Thyroid gland (tissue), 4 donors: ENCODE measurements at places on chromosomes 1 and 21.

DNA sequence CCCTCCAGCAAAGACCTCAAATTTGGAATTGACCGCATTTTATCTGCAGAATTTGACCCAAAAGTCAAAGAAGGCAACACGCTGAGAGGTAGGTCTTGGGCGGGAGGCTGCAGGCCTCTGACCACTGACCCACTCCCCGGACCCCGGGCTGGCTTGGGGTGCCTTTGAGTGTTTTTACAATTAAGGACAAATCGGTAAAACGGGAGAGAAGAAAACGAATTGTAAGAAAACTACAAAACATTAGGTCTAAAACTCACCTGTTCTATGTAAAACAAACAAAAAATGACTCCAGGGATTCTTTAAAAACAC, 1.1 kb downstream of the HLX start:
- DNase-seq: no peak

GRCh38 chr21:41367301-41367944, 5.6 kb downstream of the MX2 start:
- no peak for DNase-seq

GRCh38 chr1:166843769-166844596, 4.7 kb downstream of the POGK start:
- no peak for DNase-seq

- no peak for DNase-seq
Measured at GRCh38 chr1:68331117-68331865, 99.0 kb upstream of the WLS start.

GRCh38 chr1:45325851-45326506, 716 bp upstream of the HPDL start:
- peak; percentile 74 for DNase-seq

DNA sequence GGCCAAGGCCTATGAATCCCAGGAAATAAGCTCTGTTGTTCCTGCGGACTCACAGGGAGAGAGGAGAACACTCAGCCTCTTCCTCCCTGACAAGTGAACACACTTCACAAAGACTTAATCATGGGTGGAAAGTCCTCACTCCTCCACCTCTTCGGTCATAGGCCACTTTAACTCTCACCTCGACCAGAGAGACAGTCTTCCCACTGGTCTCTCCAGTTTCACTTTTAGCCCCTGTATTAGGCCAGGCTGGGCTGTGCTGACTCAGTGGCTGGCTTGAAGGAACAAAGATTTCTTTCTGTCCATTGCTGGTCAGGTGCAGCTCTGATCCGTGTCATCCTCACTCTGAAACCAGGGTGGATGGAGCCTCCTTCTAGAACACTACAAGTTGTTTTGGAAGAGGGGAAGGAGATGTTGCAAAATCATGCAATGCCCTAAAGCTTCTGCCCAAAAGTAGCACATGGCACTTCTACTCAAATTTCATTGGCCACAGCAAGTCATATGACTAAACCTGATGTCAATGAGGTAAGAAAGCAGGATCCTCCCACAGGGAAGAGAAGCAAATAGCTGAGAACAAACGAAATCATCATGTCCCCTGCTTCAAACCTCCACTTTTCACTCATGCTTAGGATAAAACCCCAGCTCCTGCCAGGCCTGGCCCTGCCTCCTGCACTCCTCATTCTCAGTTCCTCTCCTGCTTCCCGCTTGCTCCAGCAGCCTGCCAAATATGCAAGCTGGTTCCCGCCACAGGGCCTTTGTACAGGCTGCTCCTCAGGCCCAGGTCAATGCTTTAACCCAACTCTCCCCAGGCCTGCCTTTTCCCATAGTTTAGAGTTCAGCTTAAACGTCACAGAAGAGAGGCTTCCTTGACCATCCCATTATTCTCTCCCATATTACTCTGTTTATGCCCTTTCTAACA, 150.5 kb upstream of the RUNX3 start:
- DNase-seq: no peak

DNA sequence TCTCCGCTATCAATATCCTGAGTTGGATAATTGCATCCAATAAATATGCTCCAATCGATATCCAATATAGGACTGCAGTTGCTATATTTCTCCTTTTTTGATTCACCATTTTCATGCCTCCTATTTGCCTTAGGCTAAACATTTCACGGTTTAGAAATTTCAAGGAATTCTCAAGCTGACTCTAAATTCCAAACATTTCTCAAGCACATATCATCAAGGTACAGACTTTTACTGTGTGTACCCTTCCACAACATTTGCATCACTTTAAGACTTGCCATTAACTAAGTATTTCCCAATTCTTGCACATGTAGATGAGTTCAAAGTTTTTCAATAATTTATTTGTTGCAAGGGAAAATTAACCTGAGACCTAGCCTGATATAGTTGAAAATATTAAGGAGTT, 795.2 kb upstream of the TMPRSS15 start:
- no peak for DNase-seq

DNA sequence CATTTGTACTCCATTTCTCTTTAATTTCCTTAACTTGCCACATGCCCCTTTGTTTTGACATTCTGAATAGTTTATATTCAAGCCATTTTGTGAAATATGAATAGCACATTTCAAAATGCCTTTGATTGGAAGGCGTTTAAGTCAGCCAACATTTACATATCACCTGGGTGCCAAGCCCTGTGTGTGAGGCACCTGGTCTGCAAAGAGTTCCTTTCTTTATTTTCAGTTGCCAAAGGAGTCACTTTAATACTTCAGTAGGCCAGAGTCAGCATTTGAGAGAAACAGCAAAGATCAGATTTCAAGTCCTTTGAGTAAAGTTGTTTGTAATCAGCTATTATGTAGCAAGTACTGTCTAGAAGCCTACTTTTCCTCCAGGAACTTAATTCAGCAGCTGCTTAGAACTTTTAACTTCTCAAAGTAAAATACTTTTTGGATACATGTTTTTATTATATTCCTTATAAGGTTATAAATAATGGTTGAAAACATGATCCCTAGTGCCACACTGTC, 70.8 kb downstream of the DTL start:
- DNase-seq: no peak

DNA sequence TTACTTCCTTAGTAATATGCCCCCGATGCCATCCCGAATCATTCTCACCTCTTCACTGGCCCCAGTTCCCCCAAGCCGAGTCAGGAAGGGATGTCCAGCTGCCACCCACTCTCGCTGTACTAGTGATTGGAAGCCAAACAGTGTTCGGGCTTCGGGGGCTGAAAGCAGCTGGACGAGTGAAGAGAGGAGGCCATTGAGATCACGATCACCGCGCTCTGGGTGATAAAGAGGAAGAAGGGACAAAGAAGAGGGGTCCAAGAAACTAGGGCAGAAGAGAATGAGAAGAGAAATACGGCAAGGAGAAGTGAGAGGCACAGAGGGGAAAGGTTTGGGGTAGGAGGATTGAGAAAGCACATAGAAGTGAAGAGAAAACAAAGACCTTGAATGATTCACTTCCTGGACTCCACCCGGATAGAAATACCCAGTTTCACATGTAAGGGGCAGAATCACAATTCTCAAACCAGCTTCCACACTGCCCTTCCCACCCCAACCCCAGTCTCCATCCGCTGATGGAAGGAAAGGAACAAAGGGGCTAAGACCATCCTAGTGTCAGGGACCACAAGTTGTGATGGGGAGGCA, 3.7 kb upstream of the SF3B4 start:
- no peak for DNase-seq

DNA sequence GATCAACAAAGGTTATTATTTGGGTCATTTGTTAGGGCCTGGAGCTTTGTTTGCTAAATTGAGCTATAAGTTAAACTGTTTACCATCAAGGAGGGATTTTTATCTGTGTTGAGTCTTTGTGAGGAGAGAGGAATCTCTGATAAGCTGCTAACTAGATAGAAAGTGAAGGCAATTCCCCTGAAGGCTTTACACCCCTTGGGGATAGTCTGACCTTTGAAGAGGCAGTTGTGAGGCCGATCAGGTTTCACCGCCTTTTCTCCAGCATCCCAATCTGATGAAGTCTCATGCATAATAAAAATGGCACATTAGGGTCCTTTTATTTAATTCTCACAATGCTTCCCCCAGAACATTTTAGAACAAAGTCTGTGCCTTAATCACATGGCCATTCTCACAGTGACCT, 21.8 kb downstream of the C1orf21 start:
- DNase-seq: no peak

GRCh38 chr1:117094841-117095604, 26.5 kb downstream of the TRIM45 start:
- DNase-seq: no peak

- no peak for DNase-seq
Measured at GRCh38 chr1:198465201-198466144, 75.0 kb downstream of the ATP6V1G3 start.

GRCh38 chr1:44275991-44276405, 62.7 kb downstream of the DMAP1 start:
- DNase-seq: no peak

GRCh38 chr1:24897263-24898151, 32.6 kb downstream of the RUNX3 start:
- no peak for DNase-seq

DNA sequence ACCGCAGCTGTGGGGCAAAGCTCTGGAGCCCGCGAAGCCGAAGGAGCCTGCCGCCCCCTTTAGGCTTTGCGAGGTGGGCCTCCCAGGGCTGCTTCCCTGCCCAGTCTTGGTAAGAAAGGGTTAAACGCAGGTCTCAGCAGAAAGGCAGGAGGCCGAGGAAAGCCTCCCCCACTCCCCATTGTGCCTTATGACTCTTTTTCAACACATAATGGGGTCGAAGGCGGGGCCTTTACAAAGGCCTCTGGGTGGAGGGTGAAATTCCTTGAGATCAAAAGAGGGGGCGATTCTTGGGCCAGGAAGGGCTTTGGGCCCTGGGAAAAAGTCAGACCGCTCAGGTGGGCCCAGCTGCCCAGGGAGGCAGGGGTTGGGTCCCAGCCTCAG, 880 bp downstream of the ALPL start:
- DNase-seq: no peak

DNA sequence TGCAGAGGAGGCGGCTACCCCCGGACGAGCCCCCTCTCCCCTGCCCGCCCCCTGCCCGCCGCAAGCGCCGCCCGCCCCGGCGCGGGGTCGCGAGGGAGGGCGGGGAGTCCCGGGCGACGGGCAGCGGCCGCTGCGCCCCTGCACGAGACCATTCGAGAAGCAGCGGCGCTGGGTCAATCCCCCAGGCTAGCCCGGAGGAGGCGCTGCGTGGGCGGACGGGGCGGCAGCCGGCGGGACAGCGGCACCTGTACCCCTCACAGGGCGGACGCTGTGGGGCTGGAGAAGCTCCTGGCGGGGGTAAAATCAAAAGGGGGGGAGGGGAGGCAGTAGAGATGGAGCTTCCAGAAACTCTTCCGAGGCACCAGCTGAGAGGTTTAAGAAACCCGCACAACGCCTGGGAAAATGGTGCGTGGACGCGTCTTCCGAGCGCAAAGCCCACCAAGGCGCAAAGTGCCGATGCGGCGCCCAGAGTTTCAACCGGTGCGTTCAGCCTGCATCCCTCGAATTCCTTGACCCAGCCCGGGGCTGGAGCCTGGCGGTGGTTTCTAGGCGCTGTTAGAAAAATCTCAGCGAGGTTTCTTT, at the start of gene PLPPR5:
TSS of gene PLPPR5 (minus strand) at position 1 of the 582 bp plus-strand sequence. CDS start 190 bp downstream, outside the sequence.
- DNase-seq: no peak

DNA sequence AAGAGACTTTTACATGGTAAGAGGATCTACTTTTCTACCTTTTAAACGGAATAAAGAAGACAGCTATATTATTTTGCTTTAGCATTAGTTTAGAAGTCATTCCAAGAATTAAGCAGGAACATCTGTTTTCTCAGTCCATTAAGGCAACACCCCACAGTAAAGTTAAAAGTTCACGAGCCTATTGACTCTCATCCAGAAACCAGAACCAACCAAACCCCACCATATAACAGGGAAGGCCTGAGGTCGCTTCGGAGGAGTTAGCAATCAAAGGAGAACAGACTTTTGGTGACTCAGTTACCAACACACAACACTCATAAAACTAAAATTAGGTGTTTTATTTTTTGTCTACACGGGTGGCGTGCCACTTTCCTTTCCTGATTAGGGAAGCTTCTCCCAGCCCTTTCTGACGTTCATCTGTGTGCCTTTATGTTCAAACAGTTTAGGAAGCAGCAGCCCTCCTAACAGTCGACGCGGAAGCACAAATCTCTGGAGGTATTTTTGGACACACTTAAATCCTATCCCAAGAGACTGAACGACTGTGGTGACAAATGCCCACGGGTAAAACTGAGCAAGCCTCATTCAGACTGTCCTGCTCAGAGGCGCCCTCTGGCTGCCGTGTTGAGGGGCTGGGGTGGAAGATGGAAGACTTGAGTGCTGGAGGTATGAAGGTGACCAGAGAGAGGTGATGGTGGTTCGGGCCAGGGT, 8.6 kb upstream of the PLA2G2C start:
- peak; percentile 77 for DNase-seq

- DNase-seq: no peak
Measured at GRCh38 chr1:72620453-72620852, 338.1 kb upstream of the NEGR1 start.

DNA sequence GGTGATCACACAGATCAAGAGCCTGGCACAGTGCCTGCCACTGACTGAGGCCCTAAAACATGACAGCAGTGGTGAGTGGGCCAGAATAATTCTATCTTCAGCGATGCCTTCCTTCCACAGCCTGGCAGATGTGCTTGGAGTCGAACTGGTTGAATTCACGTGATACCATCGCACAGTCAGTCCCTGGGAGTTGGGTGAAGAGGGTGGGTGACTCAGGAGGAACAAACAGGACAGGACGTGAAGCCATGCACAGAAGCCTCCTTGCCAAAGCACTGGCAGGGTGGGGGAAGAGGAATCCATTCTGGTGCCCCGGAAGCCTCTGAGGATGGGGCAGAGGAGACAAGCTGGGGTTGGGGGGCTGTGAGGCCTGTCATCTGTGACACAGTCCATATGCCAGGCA, 80.3 kb upstream of the WNT4 start:
- DNase-seq: no peak

GRCh38 chr1:225670806-225671733, 18.1 kb upstream of the ENAH start:
- no peak for DNase-seq

GRCh38 chr21:38181096-38181495, 75.7 kb upstream of the KCNJ15 start:
- no peak for DNase-seq

DNA sequence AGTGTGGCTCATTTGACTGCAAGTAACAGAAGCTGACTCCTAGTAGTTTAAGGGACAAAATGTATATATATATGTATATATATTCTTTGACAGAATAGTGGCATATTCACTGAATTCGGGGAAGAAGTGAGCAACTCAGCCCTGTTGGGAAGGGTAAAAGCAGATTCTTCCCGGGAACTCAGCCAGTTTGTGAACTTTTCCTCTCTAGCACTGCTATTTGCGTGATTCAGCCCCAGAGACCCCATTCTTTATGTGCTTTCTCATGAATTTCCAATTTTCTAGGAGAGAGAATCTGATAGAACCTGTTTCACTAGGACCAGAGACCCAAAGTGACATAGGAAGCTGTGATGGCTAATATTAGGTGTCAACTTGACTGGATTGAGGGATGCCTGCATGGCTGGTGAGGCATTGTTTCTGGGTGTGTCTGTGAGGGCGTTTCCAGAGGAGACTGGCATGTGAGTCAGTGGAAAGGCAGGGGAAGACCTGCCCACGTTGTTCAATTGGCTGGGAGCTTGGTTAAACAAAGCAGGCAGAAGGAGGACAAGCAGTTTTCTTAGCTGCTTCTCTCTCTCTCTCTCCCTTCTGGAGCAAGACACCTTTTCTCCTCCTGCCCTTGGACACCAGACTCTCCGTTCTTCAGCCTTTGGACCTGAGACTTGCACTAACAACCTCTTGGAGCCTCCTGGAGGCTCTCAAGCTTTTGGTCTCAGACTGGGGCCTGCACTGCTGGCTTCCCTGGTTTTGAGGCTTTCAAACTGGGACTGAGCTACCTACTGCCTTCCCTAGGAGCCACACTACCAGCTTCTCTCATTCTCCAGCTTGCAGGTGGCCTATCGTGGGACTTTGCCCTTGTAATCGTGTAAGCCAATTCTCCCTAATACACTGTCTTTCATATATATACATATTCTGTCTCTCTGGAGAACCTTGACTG, 93.4 kb upstream of the KCNK1 start:
- DNase-seq: no peak

GRCh38 chr1:205350124-205350523, 6.6 kb downstream of the KLHDC8A start:
- no peak for DNase-seq
